ENCODE measurements at places on chromosomes 6 and 20.

GRCh38 chr6:18457065-18457737 is 70.1 kb downstream of the RNF144B start:
- no peak for DNase-seq

GRCh38 chr6:84728602-84729001 is 35.8 kb downstream of the TBX18 start:
- DNase-seq = no peak

GRCh38 chr6:5318617-5319272 is 57.4 kb downstream of the FARS2 start:
- no peak for DNase-seq

GRCh38 chr6:145669627-145670034 is 65.7 kb downstream of the EPM2A start:
- no peak for DNase-seq

GRCh38 chr6:138620630-138621029 is 121.3 kb upstream of the NHSL1 start:
- DNase-seq = no peak

- DNase-seq = no peak
Observed at GRCh38 chr20:21301940-21302663, 1.0 kb upstream of the XRN2 start.

DNA sequence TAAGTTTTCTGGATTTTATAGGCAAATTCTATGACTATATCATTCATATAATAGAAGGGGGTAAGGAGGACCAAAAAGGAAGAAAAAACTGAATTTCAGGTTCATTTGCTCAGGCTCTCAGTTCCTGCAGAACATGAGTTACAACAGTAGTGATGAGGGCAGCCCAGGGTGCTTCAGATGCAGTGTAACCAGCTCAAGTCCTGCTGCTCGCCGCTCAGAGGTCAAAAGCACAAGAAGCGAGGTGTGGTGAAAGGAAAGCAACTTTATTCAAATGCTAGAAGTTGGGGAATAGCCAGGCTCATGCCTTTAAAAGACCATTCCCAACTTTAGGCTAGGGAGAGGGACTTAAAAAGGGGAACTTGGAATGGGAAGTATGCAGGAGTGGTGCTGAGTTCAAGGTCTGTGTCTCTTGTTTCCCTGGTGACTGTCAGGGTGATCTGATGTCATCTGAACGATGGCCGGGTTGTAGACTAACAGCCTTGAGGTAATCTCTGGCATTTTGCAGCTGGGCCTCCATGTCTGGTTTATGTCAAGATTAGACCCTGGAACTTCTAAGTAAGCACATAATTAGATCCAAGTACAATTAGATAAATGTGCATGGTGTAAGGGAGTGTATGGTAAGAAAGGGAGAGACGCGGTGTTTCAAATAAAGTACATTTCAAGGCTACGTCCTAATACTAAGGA is 14.5 kb upstream of the SEC63 start:
- DNase-seq = no peak

GRCh38 chr20:63047267-63047666 is 40.5 kb upstream of the BHLHE23 start:
- DNase-seq = no peak

- no peak for DNase-seq
Observed at GRCh38 chr6:2795956-2796355, 30.8 kb downstream of the WRNIP1 start.

- no peak for DNase-seq
Observed at GRCh38 chr6:37324131-37325033, 29.4 kb upstream of the RNF8 start.

DNA sequence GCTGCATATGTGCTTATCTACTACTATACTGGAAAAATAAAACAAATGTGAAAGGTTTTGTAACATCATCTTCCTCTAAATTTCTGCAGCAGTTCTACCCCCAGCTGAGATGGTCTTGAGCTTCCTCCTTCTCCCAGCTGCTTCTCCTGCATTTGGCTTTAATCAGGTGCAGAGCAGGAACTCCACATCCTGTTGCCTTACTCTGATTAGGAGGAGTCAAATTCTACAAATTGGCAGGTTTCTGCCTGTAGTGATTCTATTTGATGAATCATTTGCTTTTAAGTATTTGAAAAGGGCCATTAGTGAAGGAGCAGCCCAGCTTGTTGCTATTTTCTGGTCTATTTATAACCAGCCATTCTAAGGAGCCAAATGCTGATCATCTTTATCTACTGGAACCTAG is 224.5 kb downstream of the GMDS start:
- DNase-seq = no peak

DNA sequence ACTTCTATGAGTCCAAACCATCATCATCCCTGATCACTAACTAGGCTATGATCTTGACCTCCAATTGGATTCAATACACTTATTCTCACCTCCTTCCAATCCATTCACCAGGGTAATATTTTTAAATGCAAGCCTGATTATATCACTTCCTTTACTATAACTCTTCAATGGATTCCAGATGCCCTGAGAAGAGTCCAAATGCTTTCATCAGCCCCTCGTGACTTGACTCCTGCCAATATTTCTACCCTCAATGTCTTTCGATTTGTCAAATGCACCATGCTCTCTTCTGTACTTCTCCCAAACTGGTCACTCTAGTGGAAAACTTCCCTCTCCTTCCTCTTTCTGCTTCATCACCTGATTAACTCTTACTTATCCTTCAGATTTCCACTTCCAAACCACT is 70.8 kb downstream of the CD164 start:
- DNase-seq = no peak

DNA sequence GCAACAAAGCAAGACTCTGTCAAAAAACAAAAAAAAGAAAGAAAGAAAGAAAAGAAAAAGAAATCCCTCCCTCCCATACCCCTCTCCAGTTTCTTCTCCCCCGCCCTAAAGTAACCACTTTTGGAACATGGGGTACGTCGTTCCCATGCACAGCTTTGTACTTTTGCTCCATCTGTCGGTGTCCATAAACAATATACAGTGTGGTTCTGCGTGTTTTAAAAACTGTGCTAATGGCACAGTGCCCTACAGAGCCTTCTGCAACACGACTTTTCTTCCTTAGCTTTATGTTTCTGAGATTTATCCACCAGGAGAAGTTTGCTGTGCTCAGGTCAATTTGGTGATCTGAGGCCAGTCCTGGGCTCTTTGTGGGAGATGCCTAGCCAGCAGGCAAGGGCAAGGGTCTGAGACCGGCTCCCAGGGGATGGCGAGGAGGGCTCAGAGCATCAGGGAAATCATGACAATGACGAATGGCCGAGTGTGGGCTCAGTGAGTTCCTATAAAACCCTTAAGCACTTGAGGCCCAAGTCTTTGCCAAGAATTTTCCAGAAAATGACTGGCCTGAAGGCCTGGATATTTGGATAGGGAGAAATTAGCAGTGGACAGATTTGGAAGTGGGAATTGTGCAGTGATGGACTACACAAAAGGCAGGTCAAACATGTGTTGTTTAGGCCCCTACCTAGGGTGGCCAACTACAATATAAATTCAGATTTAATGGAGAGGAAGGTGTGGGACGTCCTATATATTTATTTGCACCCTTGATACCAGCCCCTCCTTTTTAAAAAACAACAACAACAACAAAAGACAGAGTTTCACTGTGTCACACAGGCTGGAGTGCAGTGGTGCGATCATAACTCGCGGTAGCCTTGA is 1.9 kb upstream of the BCAS4 start:
- no peak for DNase-seq

DNA sequence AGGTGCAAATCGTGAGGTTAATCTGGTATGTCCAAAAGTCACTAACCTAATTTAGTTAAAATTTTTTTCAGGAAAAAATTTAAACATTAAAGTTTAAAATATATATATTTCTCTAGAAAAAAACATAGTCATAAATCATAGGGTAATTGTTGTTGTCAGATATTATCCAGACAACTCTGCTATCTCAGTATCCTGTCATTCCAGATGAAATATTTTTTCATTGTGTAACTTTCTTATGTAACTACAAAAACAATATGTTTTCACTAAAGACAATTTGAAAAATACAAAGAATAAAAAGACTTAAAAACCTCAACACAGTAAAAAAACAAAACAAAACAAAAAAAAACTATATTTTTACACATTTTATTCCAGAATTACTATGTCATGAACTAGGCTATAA is 57.6 kb downstream of the TENT5A start:
- DNase-seq = no peak

Measured in left lobe of liver (tissue), 2 donors.